ENCODE measurements at places on chromosomes 12 and 14.
A peak's percentile ranks its signal among the peaks of the same experiment; 100 is the strongest.

- no peak for DNase-seq
Observed at GRCh38 chr12:20524113-20524512, 155.8 kb downstream of the PDE3A start.

DNA sequence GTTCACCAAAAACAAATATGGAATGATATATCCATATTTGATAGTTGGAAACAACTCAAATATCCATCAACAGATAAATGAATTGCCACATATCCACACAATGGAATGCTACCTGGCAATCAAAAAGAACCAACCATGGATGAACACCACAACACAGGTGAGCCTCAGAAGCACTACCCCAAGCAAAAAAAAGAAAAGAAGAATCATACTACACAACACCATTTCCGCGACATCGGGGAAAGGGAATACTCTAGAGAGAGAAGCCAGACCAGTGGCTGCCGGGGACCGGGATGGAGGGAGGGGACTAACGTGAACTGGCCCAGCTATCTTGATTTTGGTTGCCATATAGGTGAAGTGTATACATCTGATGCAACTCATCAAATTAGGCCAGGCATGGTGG is 41.4 kb downstream of the SCARB1 start:
- no peak for DNase-seq

DNA sequence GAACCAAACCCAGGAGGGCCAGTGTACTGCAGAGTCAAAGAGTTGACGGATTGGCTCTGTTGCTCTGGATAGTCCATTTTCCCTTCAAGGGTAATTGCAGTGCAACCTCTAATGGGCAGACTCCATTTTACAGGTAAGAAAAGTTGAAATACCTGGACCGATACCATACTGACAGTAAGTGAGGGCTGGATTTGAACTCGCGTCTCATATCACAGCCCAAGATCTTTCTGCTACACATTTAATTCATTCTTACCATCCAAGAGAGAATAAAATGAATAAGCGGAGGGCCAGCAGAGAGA is 356 bp upstream of the ZC3H14 start:
- no peak for DNase-seq

- no peak for DNase-seq
Observed at GRCh38 chr12:2291182-2291832, 238.5 kb downstream of the CACNA1C start.

- DNase-seq, result no peak
Observed at GRCh38 chr12:93766796-93767523, 89.8 kb downstream of the CRADD start.

- no peak for DNase-seq
Observed at GRCh38 chr12:72974954-72975555, 702.9 kb downstream of the TRHDE start.

DNA sequence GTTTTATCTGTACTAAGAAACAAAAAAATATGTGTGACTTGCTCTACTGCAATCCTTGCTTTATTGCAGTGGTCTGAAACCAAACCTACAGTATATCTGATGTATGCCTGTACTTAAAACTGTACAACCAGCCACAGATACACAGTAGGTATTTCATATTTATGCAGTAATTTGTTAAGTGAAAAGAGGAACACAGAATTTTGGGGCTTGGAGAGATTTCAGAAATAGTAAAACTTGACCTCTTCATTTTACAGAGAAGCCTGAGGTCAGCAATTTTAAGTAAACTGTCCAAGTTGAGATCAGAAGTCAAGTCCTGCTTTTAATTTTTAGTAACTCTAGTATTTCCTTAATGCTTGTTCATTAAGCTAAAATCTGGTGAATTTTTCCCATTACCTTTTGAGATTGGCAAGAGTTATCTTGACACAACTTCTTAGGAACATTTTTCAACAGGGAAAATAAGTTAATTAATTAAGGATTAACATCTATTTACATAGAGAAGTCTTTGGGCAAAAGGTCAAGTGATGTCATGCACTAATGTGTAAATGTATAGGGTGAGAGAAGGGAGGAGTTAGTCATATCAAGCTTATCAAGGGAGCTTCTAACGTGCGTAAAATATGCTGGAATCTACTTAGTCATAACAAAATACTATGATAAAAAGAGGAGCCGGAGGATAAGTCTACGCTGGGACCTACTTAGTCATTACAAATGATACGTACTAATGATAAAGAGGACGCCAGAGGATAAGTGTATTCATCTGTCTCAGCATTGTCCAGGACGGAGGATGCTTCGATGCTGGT is 66.0 kb upstream of the GTF2A1 start:
- no peak for DNase-seq

GRCh38 chr12:101493556-101493955 is 18.4 kb downstream of the SPIC start:
- DNase-seq, result no peak

GRCh38 chr12:87575906-87576305 is 453.3 kb downstream of the C12orf50 start:
- DNase-seq, result no peak

DNA sequence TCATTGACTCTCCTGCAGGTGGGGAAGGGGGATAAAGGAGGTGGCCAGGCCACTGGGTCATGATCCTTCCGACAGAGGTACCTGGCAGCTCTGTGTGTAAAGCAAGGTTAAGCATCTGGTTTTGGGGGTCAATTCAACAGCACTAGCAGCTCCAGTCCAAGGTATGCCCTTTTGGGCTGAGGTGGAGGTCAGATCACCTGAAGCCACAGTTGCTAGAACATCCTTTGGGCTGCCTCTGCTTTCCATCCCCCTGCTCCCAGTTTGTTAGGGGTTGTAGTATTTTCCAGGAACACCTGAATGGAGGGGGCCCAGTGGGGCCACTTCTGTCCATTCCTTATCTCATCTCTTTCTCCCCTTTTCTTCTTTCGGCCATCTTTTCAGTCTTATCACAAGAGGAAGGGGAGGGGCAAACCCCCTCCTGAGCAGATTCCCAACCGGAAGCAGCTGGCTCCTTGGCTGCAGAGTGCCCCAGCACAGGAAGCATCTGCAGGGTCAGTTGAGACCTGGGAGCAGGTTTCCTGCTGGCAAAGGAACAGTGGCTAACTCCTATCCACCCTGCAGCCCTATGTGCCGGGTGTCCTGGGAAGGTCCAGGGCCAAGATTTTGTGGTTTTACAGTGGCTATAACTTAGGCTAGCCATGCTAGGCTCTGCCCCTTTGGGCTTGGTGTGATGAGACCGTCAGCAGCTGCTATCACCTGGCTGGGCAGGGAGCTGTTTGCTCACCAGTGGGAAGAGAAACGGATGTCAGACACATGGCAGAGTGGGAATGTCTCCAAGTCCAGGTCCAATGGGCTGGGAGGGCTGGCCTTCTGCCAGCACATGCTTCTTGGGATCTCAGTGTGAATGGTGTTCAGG is 40.2 kb downstream of the SH2B3 start:
- DNase-seq, result no peak

DNA sequence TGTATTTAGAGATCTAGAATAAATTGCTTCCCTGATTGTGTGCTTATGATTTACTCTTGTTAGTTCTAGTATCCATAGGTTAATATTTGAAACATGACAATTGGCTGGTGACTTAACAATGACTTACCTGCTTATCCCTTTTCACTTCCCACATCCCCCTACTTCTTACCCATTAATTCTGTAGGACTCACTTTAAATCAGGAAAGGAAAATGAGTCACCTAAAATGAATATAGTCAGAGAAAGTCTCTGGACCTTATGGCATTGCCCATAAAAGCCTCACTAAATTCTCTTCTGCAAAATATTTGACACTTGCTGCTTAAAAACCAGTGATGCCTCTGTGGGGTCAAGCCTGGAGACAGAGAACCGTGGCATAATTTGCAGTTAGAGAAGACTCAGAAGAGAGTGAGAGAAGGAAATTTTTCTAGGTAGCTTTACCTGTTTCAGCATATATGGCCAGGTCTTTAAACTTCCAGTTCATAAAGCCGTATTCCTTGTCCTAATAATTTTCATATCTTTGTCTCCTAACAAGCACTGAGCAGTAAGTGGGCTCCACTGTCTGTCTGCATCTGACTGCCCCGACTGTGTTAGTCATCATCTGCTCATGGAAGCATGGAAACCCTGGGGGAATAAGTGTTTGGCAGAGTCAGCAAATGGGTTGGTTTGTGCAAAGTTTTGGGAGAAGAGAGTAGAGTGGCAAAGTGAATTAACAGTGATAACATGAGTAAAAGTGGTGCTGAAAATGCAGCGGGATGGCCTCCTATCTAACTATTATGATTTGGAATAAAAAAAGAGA is 294.4 kb downstream of the AKAP6 start:
- DNase-seq, result no peak

GRCh38 chr14:71467361-71467811 is 464.8 kb upstream of the RGS6 start:
- no peak for DNase-seq

- no peak for DNase-seq
Observed at GRCh38 chr12:118513611-118514010, 137.3 kb downstream of the SUDS3 start.

- DNase-seq, result no peak
Observed at GRCh38 chr14:63267171-63267570, 51.6 kb downstream of the GPHB5 start.

DNA sequence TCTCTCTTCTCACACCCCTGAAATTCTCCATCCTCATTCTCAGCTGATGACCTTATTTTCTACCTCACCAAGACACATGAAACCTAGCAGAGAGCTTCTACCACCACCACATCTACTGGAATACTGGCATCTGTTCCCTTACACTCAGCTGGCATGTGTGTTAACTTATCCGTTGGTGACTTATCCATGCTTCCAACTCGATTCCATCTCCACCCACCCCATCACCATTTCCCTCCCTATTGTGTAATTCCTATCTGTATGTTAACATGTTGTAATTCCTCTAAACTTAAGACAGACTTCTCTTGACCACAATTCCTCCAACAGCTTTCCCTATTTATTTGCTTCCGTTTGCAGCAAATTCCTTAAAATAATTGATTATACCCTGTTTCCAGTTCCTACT is 15.4 kb downstream of the C1S start:
- no peak for DNase-seq

GRCh38 chr14:42869681-42870080 is 1263.0 kb downstream of the LRFN5 start:
- DNase-seq, result no peak

DNA sequence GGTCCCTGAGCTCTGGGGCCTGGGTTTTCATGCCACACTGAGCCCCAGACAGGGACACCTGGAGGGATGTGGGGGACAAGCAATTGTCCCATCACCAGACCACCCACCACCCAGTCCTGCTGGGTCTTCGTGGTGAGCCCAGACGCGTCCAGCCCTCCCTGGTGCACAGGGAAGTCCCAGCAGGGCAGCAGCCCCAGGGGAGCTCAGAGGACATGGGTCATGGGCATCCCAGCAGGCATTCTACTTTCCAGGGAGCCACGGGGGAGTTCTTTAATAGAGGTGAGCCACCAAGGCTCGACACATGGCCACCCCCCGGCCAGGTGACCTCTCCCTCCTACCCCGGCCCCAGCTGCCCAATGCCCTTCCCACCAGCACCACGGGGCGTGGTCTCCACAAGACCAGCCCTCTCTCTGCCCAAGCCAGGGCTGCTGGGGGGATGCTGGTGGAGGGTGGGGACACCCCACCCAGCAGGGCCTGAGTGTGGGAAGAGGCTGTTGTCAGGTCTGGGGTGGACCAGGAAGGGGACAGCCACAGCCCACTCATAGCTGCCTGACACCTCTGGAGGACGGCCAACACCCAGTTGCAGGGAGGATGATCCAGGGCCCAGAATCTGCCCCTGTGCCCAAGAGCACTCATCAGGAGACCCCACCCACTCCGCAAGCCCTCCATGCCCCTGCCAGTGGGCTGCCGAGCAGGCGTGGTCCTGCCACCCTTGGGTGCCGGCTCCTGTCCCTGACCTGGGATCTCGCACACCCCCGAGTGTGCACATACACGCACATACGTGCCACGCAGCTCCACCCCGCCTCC is 14.1 kb downstream of the AKT1 start:
- DNase-seq, result no peak

DNA sequence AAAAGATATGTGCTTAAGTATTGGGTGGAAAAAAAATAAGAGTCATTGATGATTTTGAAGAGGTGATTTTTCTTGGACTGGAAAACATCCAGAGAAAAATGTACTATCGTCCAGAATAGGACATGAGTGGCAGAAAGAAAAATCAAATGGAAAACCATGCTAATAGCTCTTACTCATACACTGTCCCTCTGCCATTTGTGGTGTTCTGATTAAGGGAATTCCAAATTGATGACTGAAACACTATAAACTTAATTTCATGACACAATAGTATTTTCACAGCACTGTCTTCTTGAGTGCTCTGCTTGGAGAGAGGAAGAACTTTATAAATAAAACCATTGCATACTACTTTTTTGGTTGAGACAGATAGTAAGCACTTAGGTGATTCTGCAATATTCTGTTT is 72.4 kb downstream of the USP15 start:
- DNase-seq, result no peak

- DNase-seq, result peak; percentile 62
Observed at GRCh38 chr14:99579903-99580571, 24.0 kb downstream of the CCDC85C start.

DNA sequence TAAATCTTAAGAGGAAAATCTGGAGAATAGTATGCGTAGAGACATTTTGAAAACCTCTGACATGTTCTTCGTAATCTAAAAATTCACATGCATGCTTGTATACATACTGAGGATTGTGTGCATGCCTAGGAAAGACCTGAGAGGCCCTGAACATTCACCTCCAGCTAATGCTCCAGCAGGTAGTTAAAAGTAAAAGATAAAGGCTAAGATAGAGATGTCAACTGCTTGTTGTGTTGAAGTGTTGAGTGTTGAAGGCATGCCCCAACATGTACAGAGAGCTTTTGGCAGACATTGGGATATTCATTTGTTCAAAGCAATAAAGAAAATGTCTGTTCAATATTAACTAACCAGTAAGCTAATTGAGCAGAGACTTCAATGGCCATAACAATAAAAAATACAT is 118.6 kb upstream of the SYT1 start:
- no peak for DNase-seq

DNA sequence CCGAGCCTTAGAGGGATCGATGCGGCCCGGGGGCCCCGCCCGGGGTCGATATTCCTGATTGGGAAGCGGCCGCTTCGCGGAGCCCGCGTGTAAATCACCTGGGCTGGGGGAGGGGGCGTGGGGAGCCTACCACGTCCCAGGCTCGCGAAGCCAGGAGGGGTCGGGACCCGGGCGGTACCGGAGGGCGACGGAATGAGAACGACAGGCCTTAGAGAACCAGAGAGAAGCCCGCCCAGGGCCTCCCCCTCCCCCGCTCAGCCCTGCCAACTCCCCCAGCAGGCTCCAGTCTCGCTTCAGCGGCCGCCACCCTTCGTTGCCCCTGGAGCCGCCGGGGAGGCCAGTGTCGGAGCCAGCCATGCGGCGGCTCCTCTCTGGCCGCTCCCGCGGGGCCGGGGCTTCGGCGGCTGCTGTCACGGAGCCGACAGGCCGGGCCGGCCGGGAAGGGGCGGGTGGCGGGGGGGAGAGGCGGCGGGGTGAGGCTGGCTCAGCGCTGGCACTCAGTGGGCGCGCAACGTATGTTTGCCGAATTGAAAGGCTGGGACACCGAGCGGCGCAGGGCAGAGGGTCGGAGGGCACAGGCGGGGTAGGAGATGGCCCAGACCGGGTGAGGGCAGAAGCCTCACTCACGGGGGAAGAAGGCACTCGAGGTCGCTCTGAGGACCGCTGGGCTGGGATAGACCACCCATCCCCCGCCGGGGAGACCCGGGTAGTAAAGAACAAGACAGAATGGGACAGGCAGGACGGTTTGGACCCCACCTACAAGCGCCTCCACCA is 1.4 kb upstream of the DNAJC22 start:
- peak; percentile 87 for DNase-seq

GRCh38 chr14:52906141-52906601 is 44.7 kb downstream of the FERMT2 start:
- DNase-seq, result no peak
